Cerebellum (tissue), 4 donors: ENCODE measurements at places on chromosomes 7 and 10. TPM values are rescaled to one million over a fixed set of nuclear protein-coding genes. Genes with fewer than 3 reads are reported as not detected.

Gene ADAM8
- 1.6 TPM for total RNA-seq

Gene PDGFA
- 14.5 TPM for total RNA-seq

Gene POR
- total RNA-seq, result 37.1 TPM

Gene HKDC1
- 0.91 TPM for total RNA-seq

Gene PNLIP
- total RNA-seq, result not detected

Gene TBX20
- not detected for total RNA-seq

Gene BRAF
- total RNA-seq, result 94.5 TPM

Gene ASAH2
- total RNA-seq, result 1.5 TPM

Gene METTL27
- total RNA-seq, result 2.5 TPM

Gene NKX2-3
- total RNA-seq, result not detected

Gene LEP
- total RNA-seq, result 0.09 TPM

Gene CPED1
- total RNA-seq, result 6.0 TPM

Gene NPSR1
- 4.4 TPM for total RNA-seq

Gene NET1
- 34.7 TPM for total RNA-seq

Gene RUFY2
- total RNA-seq, result 104 TPM

Gene ALOX5
- 2.0 TPM for total RNA-seq

Gene ZNF727
- 0.18 TPM for total RNA-seq

Gene TAS2R5
- total RNA-seq, result 10.6 TPM

Gene ASNS
- 30.8 TPM for total RNA-seq

Gene TRRAP
- 46.9 TPM for total RNA-seq

Gene COBL
- 3.8 TPM for total RNA-seq

Gene PRSS1
- total RNA-seq, result not detected

Gene CYP26C1
- total RNA-seq, result 9.5 TPM

Gene SPAM1
- total RNA-seq, result not detected

Gene RGR
- total RNA-seq, result 0.91 TPM

Gene TMEM236
- 0.18 TPM for total RNA-seq

Gene SORBS1
- 114 TPM for total RNA-seq

Gene CPA5
- not detected for total RNA-seq

Gene BLVRA
- 8.9 TPM for total RNA-seq

Gene SAMD9L
- total RNA-seq, result 2.4 TPM

Gene LGI1
- 9.6 TPM for total RNA-seq

Gene NOLC1
- 25.6 TPM for total RNA-seq

Gene ATOH7
- 1.5 TPM for total RNA-seq

Gene GPRIN2
- total RNA-seq, result 32.0 TPM

Gene ZNF789
- 32.8 TPM for total RNA-seq

Gene HTR7
- total RNA-seq, result 2.2 TPM

Gene KLF14
- not detected for total RNA-seq

Gene ETV1
- 44.5 TPM for total RNA-seq

Gene MICALL2
- total RNA-seq, result 13.5 TPM

Gene GOLGA7B
- 10.2 TPM for total RNA-seq

Gene FGL2
- total RNA-seq, result 19.1 TPM

Gene ANKRD22
- not detected for total RNA-seq

Gene CLCN1
- not detected for total RNA-seq

Gene SYNPO2L
- total RNA-seq, result not detected
